Lower leg skin (tissue), 4 donors: ENCODE measurements at places on chromosomes 4 and X.

GRCh38 chr4:87077914-87078585 lies 142.4 kb downstream of the KLHL8 start:
- DNase-seq = no peak

GRCh38 chr4:111676533-111676932 lies 468.7 kb upstream of the FAM241A start:
- no peak for DNase-seq

- DNase-seq = no peak
Measured at GRCh38 chr4:76571274-76571673, 136.2 kb downstream of the SHROOM3 start.

DNA sequence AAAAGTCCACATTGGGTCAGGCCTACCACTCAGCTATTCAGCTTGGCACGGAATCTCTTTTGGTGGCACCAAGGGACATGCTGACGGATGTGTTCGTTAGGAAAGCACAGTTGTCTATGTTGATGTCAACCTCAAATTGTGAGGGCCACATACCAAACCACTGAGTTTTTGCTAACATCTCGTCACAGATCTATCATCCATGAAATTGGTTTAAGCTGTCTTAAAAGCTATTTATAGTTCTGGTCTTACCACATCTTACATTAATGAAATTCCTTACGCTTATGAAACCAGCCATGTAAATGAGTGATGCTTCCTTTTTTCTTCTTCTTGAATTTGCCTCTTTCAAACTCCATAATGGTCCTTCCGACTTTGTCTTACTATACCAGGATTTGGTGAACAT lies 101.5 kb downstream of the MGST2 start:
- no peak for DNase-seq

DNA sequence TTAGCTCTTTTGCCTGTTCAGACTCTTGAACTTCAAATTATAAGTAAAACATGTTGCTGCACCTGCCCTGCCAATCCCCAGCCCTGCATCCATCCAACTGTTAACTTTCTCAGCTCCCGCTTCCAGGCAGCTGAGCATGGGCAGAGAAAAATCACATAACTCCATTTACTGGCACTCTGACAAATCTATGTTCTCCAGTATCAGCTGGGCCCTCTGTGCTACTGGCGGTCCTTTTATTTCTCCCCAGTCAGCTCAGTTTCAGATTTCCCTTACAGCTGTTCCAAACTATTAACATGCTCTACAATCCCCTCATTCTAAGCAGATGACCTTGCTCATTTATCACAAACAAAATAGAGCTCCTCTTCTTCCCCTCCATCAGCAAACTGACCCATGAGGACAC lies 240.4 kb upstream of the TET2 start:
- DNase-seq = no peak

- DNase-seq = no peak
Measured at GRCh38 chr4:77014256-77014655, 61.5 kb downstream of the CCNI start.

GRCh38 chr4:36224972-36225903 lies 19.1 kb downstream of the ARAP2 start:
- no peak for DNase-seq

- no peak for DNase-seq
Measured at GRCh38 chr4:141375855-141376254, 155.2 kb downstream of the ZNF330 start.

DNA sequence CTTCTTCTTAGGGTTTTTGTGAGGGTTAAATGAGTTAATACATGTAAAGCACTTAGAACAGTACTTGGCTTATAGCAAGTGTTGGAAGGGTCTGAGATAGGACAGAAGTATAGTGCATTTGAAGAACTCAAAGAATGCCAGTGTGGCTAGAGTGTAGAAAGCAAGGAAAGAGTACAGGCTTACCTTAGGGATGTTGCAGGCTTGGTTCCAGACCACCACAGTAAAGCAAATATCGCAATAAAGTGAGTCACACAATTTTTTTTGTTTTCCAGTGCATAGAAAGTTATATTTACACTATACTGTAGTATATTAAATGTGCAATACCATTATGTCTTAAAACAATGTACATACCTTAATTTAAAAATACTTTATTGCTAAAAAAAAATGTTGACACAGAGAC lies 41.3 kb downstream of the KIF4A start:
- DNase-seq = no peak

DNA sequence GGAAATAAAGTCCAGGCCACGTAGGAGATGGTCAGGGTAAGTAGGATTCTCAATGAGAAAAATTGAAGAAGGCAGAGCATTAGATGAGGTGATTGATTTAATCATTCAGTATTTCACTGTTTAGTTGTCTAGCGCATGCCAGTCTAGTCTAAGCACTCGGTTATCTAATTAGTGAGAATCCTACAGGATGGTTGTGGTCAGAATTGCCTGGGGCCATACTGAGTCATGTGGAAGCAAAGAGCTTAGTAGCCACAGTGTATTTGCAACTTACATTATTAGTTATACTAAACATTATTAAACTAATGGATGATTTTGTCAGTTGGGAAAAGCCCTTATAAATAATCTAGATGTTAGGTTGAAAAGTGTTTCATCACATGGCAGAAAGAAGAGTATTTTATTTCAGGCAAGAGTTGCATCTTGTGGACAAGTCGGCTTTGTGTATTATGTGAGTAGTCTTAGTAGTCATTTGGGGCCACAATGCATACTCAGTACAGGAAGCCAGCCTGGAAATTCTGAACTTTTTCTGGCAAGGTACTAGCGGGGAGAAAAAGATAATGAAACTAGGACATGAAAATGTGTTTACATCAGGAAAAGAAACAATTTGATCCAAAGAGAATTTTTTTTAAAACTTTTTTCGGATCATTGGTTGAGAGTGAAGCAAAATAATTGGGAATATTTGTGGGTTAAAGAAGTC lies 31.9 kb downstream of the CPEB2 start:
- no peak for DNase-seq

DNA sequence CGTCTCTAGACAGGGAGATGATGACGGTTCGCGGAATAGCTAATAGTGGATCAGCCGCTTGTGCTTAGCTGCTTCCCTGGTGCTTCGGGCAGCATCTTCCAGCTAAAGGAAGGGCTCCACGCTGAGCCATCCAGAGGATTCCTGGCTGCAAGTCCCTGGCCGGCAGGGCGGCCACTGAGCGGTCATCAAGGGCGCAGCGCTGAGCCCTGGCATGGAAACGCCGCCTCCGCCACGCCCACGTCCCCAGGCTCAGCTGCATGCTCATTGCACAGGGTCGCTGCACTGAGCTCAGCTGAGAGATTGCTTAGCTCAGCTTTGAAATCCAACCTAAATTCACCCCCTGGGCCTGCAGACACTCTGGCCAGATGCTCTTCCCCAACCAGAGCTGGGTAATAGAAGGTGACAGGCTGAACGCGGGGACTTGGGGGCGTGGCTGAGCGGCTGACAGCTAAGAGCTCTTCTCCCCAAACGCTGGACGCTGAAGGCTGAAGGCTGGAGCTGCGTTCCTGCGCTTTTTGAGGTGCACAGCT lies 118.2 kb upstream of the KIT start:
- DNase-seq = no peak

GRCh38 chr4:109433205-109434006 lies at the start of gene SEC24B:
SEC24B (plus strand) TSS chr4:109433815; CDS start chr4:109433870, 55 bp downstream.
- peak; percentile 91 for DNase-seq

- no peak for DNase-seq
Measured at GRCh38 chr4:145132511-145133098, 34.5 kb downstream of the ABCE1 start.

DNA sequence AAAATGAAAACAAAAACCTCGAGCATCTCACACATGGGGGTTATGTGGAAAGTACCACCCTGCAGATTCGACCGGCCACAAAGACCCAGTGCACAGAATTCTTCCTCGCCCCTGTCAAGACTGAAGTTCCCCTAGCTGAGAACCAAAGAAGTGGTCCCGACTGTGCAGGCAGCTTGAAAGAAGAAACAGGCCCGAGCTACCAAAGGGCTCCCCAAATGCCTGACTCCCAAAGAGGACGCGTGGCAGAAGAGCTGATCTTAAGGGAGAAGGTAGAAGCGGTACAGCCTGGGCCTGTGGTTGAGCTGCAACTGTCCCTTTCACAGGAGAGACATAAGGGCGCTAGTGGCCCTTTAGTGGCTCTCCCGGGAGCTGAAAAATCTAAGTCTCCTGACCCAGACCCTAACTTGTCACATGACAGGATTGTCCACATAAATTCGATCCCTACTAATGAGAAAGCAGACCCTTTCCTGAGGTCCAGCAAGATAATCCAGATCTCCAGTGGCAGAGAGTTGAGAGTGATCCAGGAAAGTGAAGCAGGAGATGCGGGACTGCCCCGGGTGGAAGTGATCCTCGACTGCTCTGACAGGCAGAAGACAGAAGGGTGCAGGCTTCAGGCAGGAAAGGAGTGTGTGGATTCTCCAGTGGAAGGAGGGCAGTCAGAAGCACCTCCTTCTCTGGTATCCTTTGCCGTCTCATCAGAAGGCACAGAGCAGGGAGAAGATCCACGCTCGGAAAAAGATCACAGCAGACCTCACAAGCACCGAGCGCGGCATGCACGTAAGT lies 108.8 kb upstream of the MYOZ2 start:
- DNase-seq = no peak

GRCh38 chrX:115013705-115014104 lies 3.7 kb downstream of the IL13RA2 start:
- no peak for DNase-seq

DNA sequence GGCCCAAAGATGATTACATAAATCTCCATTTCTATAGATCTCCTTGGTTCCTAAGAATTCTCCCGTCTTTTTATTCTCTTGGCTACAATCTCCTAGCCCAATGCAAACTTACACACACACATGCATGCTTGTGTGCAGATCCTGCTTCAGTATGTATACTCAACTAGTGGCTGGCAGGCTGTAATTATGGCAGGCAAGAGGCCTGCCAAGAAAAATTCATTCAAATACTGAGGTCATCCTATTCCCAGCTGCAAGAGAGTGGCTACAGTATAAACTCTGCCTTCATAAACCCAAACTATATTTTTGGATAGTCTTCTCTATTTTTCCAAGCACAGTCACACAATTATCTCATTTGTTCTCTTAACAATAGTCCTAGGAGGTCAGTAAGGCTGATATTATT lies 95.2 kb downstream of the SHROOM4 start:
- no peak for DNase-seq

GRCh38 chrX:68838571-68838910 lies 9.7 kb downstream of the EFNB1 start:
- peak; percentile 73 for DNase-seq

GRCh38 chr4:177266506-177266905 lies 43.2 kb upstream of the NEIL3 start:
- no peak for DNase-seq
